ENCODE measurements at places on chromosomes 2 and 18.

GRCh38 chr2:58701688-58702301 lies 460.7 kb upstream of the FANCL start:
- no peak for ATAC-seq

- peak; percentile 100 for ATAC-seq
Observed at GRCh38 chr2:47339745-47340541, 63.0 kb upstream of the MSH2 start.

DNA sequence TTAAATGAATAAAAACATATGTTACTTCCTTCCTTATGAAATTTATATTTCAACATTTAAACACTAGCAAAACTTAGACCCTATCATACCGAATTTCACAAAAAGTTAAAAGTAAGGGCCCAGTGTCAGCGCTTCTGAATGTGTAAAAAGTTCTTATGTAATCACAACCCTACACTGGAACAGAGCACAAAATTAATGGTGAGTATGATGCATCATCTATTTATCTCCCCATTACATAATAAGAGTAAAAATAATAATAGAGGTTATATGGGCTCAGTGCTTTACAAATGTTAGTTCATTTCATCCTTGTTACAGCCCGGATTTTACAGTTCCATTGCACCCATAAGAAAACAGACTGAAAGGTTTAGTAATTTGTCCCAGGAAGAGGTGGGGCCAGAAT lies 144.9 kb upstream of the POU3F3 start:
- ATAC-seq = no peak

GRCh38 chr18:62898359-62898758 lies 183.0 kb downstream of the PHLPP1 start:
- no peak for ATAC-seq

GRCh38 chr2:169623235-169623634 lies 39.1 kb downstream of the PPIG start:
- ATAC-seq = no peak

DNA sequence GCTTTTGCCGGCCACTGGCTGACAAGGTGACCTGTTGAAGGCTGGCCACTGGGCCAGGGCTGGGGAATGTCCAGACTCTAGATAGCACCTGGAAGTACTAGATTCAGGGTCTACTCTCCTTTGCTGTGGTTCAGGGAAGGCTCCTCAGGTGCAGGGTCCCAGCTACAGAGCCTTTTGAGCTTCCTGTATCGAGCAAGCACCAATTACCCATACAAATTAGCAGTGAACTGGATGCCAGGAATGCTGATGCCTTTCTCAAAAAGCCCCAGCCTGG lies 213.4 kb downstream of the CYP26B1 start:
- ATAC-seq = no peak

GRCh38 chr2:60780721-60781120 lies 24.7 kb downstream of the PAPOLG start:
- no peak for ATAC-seq

DNA sequence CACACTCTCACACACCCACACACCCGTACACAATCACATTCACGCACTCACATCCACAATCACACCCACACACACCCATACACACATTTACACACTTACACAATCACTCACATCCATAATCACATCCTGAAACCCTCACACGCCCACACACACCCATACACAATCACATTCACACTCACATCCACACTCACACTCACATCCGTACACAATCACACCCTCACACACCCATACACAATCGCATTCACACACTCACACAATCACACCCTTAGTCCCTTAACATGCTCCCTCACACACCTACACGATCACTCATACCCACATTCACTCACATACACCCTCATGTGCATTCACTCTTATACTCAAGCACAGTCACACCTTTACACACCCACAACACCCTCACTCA lies 105.8 kb downstream of the ITGB1BP1 start:
- no peak for ATAC-seq

DNA sequence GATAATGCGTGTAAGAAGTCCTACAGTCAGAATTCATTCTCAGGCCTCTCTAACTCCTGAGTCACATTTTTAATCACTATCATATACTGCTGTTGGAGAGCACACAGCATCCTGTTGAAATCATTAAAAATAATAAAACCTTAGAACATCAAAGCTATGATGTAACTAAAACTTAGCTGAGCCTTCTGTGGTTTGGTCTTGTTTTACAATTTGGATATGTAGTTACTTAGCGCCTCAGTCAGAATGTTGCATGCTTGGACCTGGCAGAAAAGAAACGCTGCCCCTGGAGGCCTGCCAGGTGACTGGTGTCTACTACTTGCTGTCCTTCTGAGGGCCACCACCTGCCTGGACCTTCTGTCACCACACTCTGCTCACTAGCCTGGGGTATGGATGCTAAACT lies 261.1 kb upstream of the RASGRP3 start:
- peak; percentile 10 for ATAC-seq

DNA sequence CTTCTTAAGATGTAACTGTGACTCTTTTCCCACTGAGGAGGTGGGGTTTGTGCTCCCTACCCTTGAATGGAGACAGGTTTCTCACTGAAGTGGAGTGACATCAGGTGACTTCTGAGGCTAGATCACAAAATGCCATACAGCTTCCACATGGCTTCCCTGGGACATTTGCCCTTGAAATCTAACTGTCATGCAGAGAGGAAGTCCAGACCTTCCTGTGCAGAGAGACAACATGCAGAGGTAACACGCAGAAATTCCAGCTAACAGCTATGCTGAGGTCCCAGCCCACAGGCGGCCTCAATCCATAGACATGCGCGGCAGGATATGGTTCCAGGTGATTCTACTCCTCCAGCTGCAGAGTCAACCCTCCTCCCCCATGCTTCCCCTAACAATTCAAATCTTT lies 119.0 kb downstream of the TRIB2 start:
- no peak for ATAC-seq

DNA sequence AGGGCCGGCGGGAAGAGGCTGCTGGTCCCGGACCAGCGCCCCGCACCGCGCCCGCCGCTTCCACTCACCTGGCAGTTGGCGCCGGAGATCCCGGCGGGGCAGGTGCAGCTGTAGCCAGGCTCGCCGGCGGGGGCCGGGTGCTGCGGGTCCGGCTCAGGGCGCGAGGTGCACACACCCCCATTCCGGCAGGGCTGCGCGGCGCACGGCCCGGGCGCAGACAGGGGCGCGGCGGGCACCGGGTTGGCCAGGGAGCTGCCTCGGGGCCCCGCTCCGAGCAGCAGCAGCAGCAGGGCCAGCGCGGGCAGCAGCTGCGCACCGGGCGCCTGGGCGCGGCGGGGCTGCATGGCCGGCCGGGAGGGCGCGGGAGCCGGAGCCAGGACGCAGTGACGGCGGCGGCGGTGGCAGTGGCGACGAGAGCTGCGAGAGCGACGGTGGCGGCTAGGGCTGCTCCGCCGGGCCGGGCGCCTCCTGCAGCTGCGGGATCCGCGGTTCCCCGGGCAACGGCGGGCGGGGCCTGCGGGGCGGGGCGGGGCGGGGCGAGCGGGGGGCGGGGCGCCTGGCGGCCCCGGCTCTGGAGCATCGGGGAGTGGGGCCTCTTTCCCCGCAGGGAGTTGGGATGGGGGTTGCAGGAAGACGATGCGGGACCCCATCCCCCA lies at the start of gene DNER:
Gene DNER, minus strand, starts transcription at position 476 of the 656 bp plus-strand sequence. Its CDS starts 132 bp downstream, at position 344.
- ATAC-seq = peak; percentile 81

DNA sequence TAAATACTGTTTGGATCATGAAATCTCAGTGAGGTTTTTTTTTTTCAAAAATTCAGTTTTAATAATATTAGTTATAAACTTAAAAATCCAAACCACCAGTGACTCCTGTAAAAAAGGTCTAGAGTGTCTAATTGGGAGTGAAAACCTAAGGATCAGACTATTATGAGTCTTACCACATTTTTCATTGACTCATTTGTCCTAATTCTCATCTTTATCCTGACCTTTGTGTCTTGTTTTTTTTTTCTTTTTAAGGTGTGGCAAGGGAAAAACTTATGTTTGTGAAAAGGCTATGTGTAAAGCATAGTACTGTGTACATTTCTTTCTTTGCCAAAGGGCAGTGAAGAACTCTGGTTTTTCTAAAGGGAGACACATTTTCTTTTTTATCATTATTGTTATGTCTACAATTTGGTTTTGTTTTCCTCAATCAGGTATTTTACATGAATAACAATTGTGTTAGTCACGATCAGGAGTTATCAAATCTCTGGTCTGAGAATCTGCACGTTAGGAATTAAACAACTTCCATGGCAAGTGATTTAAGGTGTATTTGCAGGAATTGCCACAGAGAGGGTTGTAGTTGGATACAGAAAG lies 52.6 kb downstream of the RHBDD1 start:
- ATAC-seq = no peak

DNA sequence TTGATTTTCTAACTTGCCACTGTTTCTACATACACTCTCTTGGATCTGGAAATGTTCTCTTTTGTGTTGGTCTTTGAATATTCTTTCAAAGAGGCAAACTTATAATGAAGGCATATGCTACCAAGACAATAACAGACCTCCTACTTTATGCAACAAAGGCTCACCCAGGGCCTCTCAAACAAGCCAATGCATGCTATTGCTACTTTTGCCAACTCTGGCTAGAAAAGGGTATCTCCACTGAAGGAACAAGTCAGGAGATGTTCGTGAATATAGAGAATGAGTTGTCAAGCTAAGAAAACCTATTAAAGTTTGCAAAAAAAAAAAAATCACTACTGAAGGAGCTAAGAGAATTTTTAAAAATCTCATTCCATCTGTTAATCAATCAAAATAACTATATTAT lies 15.9 kb upstream of the DSG2 start:
- peak; percentile 32 for ATAC-seq

DNA sequence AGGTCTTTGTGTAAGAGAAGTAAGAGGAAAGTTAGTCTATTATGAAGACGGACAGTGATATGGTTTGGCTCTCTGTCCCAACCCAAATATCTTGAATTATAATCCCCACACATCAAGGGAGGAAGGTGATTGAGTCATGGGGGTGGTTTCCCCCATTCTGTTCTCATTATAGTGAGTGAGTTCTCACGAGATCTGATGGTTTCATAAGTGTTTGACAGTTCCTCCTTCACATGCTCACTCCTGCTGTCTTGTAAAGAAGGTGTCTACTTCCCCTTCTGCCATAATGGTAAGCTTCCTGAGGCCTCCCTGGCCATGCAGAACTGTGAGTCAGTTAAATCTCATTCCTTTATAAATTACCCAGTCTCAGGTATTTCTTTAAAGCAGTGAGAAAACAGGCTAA lies 67.6 kb downstream of the NEURL3 start:
- no peak for ATAC-seq

DNA sequence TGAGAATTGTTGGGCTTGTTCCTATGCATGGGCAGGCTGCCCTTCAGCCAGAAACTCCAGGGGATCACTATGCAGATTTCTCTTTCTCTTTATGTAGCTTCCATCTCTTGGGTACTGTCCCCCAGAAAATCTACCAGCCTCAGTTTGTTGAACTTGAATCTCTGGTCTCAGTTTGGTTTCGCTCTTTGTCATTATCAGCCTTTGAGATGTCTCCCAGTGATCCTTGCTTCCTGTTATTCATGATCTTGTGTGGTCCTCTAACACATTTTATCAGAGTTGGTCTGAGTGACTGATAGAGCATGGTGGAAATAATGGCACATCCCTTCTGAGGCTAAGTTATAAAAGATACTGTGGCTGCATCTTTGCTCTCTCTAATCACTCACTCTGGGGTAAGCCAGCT lies 7.8 kb downstream of the TMEM87B start:
- no peak for ATAC-seq

GRCh38 chr2:74571058-74571457 lies 16.5 kb downstream of the DOK1 start:
- ATAC-seq = no peak

- ATAC-seq = no peak
Observed at GRCh38 chr2:111050701-111051376, 69.9 kb upstream of the BCL2L11 start.

DNA sequence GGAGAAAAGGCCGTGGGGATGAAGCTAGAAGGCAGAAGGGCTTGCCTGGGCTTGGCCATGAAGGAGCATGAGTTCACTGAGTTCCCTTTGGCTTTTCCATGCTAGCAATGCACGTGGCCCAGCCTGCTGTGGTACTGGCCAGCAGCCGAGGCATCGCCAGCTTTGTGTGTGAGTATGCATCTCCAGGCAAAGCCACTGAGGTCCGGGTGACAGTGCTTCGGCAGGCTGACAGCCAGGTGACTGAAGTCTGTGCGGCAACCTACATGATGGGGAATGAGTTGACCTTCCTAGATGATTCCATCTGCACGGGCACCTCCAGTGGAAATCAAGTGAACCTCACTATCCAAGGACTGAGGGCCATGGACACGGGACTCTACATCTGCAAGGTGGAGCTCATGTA lies 2.9 kb downstream of the CTLA4 start:
- no peak for ATAC-seq

- ATAC-seq = no peak
Observed at GRCh38 chr18:76615065-76615733, 120.2 kb upstream of the ZNF516 start.

- no peak for ATAC-seq
Observed at GRCh38 chr2:148978026-148978685, 60.3 kb upstream of the LYPD6B start.

- ATAC-seq = no peak
Observed at GRCh38 chr18:76410033-76410432, 85.0 kb downstream of the ZNF516 start.

- ATAC-seq = no peak
Observed at GRCh38 chr2:171551836-171552235, 29.6 kb downstream of the CYBRD1 start.

- no peak for ATAC-seq
Observed at GRCh38 chr2:226693521-226693920, 106.1 kb downstream of the IRS1 start.

- no peak for ATAC-seq
Observed at GRCh38 chr18:36821681-36822080, 7.1 kb downstream of the TPGS2 start.

GRCh38 chr18:58748899-58749595 lies 77.8 kb downstream of the MALT1 start:
- no peak for ATAC-seq

DNA sequence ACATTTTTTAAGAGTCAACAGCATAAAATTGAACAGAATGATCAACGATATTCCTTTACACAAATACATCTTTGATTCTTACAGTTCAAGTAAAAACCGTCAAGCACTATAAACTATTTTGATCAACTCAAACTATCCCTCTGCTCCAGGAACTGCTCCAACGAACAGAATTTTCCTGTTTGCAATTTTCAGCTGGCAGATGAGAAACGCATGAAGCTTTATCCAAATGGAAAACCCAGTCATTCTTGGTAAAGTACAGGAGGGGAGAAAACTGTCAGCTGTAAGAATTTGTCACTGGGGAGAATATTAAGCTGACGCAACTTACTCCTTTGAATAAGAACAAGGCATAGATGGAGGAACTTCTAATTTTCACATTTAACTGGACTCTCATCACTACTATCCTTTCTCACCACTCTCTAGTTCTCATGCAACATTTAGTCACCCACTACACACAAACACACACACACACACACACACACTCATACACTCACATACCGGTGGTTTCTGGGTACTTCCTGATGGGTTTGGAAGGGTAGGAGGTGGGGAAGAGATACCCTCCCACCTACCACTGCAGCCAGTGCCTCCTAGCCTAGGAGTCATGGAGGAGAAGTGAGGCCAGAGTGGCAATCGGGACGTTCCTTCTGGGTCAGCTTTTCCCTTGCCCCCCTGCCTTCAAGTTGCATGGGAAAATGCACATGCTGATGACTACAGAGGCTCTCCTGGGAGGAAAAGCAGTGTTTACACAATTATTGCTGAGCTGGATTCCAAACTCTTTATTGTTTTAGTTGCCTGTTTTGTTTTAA lies 54.0 kb upstream of the SPATS2L start:
- no peak for ATAC-seq

Data from esophagus mucosa (tissue), 1 donor.